ENCODE measurements at places on chromosomes 2 and 18.

GRCh38 chr2:239954166-239955086 lies 70.7 kb downstream of the NDUFA10 start:
- DNase-seq: no peak

- DNase-seq: peak; percentile 21
These were observed 587 bp downstream of the SUMO1 start for GRCh38 chr2:202237787-202238233.

- DNase-seq: no peak
These were observed 22.3 kb downstream of the ORC4 start for GRCh38 chr2:147998203-147998602.

- DNase-seq: no peak
These were observed 20.4 kb downstream of the RBM43 start for GRCh38 chr2:151241224-151241623.

- no peak for DNase-seq
These were observed 43.7 kb upstream of the SNED1 start for GRCh38 chr2:240954436-240955305.
